ENCODE measurements at places on chromosomes 7 and 10. TPM values are rescaled to one million over a fixed set of nuclear protein-coding genes. Genes with fewer than 3 reads are reported as not detected.

DNA sequence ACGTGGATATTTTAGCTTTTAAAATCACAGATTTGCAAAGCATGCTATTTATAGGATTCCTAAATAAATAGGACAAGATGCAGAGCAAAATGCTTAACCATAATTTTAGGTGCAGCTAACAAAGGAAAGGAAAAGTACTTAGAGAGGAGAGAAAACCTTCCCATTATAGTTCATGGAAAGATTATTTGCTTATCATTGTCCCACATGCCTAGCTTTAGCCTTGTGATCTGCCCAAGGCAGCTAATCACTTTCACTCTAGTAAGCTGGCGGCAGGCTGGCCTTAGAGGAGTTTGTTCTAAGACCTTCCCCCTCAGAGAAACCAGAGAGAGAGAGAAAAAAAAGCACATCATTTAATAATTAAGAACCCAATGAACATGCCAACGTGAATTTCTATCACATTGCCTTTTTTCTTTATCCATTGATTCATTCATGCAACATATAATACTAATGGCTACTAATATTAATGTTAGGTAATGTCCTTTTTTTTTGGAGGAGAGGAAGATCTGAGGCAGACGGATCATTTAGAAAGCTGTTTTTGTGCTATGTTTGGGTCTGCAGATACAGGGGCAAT lies 274.6 kb downstream of the ARL4A start:
- peaks cover 10% of the 10 kb centered on the region for H3K4me1 ChIP-seq
- no peaks in the 10 kb centered on the region for H3K36me3 ChIP-seq
- no peaks in the 10 kb centered on the region for H3K27me3 ChIP-seq
- H3K4me3 ChIP-seq, result no peak overlapping the region
- no peak overlapping the region for H3K27ac ChIP-seq

DNA sequence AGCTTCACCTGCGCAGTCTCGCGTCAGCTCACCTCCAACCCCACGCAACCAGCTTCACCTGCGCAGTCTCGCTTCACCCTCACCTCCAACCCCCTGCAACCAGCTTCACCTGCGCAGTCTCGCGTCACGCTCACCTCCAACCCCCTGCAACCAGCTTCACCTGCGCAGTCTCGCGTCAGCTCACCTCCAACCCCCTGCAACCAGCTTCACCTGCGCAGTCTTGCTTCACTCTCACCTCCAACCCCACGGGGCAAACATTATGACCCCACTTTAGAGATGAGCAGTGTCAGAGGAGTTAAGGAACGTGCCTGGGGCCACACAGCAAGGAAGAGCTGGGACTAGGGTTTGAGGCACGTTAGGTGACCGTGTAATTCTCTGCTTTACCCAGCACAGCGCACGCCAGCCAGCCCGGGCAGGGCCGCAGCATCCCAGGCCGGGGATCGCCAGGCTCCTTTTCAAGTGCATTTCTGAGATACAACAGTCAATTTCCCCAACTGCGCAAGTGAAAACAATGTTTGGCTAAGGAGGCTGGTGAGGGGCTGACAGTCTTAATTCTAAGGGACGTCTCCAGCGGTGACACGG lies 22.6 kb upstream of the PDGFA start:
- peak overlapping the region; percentile 25 for H3K4me3 ChIP-seq
- no peak for DNase-seq
- peaks cover 35% of the 10 kb centered on the region for H3K36me3 ChIP-seq

DNA sequence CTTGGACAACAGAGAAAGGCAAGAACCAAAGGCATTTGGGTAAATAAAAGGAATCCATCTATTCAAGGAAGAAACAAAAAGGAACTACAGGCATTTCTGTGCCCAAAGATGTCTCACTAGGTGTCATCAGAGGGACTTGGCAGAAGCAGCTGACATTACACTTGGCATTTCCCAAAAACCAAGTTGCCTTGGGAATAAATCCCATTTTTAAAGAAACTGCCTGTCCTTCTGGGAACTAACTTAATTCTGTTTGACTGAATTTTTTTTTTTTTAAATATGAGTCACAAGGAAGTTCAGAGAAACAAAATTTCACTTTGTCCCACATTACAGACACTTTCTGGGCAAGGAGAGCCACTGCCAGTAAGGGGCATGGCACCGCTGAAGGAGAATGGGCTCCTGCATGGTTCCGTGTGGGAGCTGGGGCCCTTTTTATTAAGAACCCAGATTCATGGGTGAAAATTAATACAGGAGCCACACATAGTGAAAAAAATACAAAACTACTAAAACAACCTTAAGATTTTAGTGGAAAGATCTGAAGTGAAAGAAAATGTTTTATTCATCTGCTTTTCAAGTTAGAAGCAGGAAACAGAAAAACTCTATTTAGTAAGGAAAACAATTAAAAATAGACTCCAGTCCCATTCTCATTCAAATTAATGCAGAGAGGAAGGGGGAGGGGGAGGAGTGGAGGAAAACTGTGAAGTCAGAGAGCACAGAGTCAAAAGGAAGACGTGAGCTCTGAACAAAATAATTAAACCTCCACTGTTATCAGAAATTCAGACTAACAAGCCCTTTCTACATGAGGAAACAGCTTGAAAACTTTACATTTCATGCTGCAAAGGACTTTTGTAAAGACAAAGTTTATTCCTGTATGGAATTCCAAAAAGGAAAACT lies 118.4 kb upstream of the PDLIM1 start:
- peak; percentile 18 for DNase-seq
- no peaks in the 10 kb centered on the region for H3K27me3 ChIP-seq

GRCh38 chr10:48794074-48794473 lies 109.4 kb downstream of the WDFY4 start:
- no peak overlapping the region for H3K4me3 ChIP-seq
- H3K27ac ChIP-seq, result no peak overlapping the region
- H3K36me3 ChIP-seq, result no peaks in the 10 kb centered on the region
- peaks cover 1% of the 10 kb centered on the region for H3K27me3 ChIP-seq

The DNA2 gene
- total RNA-seq, result 40.0 TPM

GRCh38 chr7:146510088-146510680 lies 393.6 kb downstream of the CNTNAP2 start:
- H3K27ac ChIP-seq, result no peak overlapping the region
- H3K27me3 ChIP-seq, result no peaks in the 10 kb centered on the region
- no peaks in the 10 kb centered on the region for H3K4me1 ChIP-seq
- DNase-seq, result no peak
- H3K36me3 ChIP-seq, result no peaks in the 10 kb centered on the region

The PRLHR gene
- not detected for total RNA-seq

- no peak overlapping the region for H3K27ac ChIP-seq
- peaks cover 62% of the 10 kb centered on the region for H3K27me3 ChIP-seq
- no peaks in the 10 kb centered on the region for H3K36me3 ChIP-seq
- H3K4me3 ChIP-seq, result no peak overlapping the region
These were observed 8.9 kb upstream of the EMX2 start for GRCh38 chr10:117533507-117534281.

GRCh38 chr7:105261689-105262088 lies 127.0 kb downstream of the SRPK2 start:
- no peaks in the 10 kb centered on the region for H3K27me3 ChIP-seq
- no peak overlapping the region for H3K4me3 ChIP-seq
- DNase-seq, result no peak
- peaks cover 19% of the 10 kb centered on the region for H3K4me1 ChIP-seq
- H3K27ac ChIP-seq, result peak overlapping the region; percentile 31

DNA sequence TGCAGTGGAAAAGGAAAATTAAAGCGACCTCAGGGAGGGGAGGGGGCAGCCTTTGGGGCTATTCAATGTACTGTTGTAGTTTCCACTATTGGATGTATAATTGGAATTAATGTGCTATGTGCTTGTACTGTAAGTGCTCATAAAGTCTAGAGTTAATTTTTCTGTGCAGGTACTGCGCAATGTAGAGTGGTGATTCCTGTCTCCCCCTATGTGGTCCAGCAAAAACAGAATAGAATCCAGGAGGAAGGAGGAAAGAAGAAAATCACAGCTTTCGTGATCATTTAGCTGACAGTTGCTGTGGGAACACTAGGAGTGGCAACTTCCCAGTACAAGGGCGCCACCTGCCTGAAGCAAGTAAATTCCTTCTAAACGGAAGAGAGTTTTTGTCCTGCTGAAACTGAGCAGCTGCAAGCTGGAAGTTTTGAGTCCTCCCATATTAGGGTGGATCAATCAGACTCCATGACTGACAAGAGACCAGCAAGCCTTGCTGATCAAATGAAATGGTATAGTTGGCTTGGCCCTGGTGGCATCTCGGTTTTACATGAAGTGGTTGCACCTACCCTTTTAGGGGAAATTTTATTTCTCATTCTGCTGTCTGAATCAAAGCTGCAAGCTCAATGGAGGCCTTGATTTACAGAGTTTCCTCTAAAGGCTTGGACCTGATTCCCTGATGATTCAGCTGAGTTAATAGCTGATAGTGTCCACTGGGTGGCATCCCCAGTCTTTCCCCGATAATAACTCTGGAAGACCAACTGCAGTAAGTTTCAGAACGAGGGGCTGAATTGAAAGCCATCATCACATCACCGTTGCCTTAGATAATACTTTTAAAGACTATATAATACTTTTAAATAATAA lies 299.8 kb downstream of the HGF start:
- peak; percentile 66 for DNase-seq
- H3K4me1 ChIP-seq, result peaks cover 17% of the 10 kb centered on the region
- H3K27me3 ChIP-seq, result no peaks in the 10 kb centered on the region

- no peak overlapping the region for H3K27ac ChIP-seq
- no peak for DNase-seq
- H3K27me3 ChIP-seq, result peaks cover 42% of the 10 kb centered on the region
- peaks cover 3% of the 10 kb centered on the region for H3K36me3 ChIP-seq
- peaks cover under 1% of the 10 kb centered on the region for H3K4me1 ChIP-seq
These were observed 7.2 kb downstream of the EN2 start for GRCh38 chr7:155464948-155465739.

- H3K4me3 ChIP-seq, result peak overlapping the region; percentile 69
- no peak for DNase-seq
- H3K4me1 ChIP-seq, result peaks cover 32% of the 10 kb centered on the region
- no peaks in the 10 kb centered on the region for H3K27me3 ChIP-seq
These were observed 74.9 kb downstream of the CTBP2 start for GRCh38 chr10:125085258-125086054.
